ENCODE measurements at places on chromosomes 3 and 15. TPM values are rescaled to one million over a fixed set of nuclear protein-coding genes. Genes with fewer than 3 reads are reported as not detected.

DNA sequence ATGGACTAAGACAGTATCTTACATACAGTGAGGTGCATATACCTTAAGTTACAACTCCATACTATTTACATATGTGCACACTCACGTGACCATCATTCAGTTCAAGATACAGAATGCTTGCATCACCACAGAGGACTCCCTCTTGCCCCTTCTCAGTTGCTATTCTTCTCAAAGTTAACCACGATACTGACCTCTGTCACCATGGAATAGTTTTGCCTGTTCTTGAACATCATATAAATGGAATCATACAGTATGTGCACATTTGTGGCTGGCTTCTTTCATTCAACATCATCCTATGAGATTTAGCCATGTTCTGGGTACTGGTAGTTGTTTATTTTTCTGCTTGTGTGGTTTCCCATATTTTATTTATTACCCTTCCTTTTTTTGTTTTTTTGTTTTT lies 10.4 kb upstream of the ZSCAN2 start:
- DNase-seq = no peak

The CCPG1 gene
- total RNA-seq = 90.7 TPM

- DNase-seq = no peak
These were observed 30.8 kb downstream of the MUC20 start for GRCh38 chr3:195751560-195751959.

The NBEAL2 gene
- total RNA-seq = 4.0 TPM

DNA sequence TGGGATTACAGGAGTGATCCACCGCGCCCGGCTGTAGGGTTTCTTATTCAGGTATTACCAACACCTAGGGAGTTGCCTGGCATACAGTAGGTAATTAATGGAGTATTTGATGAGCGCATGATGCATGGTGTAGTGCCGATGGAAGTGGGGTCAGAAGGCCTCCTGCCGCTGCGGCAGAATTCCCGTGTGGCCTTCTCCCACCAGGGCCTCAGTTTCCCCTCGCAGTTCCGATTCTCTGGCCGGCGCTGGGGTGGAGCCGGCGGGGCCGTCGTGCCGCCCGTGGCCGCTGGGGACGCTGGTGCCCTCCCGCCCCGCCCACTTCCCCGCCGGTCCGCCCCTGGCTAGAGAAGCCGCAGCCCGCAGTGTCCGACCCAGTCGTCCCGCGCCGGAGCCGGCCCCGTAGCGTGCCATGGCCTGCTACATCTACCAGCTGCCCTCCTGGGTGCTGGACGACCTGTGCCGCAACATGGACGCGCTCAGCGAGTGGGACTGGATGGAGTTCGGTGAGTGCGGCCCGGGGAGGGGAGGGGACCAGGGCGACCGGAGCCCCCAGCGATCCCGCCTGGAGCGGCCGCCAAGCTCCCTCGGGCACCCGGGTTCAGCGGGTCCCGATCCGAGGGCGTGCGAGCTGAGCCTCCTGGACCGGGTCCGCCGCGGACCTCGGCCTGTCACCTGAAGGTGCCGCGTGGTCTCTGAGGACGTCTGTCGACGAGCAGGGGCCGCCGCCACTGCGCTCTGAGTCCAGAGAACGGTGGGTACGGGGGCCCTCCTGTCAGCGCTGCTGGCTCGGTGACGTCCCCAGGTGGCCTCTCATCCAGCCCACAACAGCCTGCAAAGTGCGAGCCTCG lies at the start of gene IRAK2:
Gene IRAK2 (plus strand): TSS at position 374 of the 848 bp plus-strand sequence. CDS start 36 bp downstream, at position 410.
- no peak for DNase-seq

The STRA6 gene
- 12.9 TPM for total RNA-seq

DNA sequence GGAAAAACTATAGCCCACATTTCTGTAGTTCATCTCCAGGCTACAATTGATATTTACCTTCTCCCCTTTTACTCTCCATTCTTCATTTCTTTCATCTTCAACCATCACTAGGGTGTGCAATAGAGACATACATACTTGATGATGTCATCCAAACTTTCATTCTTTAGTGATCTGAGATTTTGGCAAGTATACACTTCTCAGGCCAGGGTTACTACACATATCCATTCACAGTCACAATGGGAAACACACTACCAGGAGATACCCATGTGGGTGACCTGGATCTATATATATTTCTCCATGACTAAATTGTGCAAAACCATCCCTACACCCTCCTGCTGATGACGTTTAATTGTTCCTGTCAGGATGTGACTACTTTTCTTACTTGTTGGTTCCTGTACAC lies 769.5 kb upstream of the DPPA4 start:
- no peak for DNase-seq

The TRAT1 gene
- total RNA-seq = not detected

The MED12L gene
- 1.1 TPM for total RNA-seq

- peak; percentile 80 for DNase-seq
These were observed 8.9 kb upstream of the MAP3K13 start for GRCh38 chr3:185353823-185354614.

DNA sequence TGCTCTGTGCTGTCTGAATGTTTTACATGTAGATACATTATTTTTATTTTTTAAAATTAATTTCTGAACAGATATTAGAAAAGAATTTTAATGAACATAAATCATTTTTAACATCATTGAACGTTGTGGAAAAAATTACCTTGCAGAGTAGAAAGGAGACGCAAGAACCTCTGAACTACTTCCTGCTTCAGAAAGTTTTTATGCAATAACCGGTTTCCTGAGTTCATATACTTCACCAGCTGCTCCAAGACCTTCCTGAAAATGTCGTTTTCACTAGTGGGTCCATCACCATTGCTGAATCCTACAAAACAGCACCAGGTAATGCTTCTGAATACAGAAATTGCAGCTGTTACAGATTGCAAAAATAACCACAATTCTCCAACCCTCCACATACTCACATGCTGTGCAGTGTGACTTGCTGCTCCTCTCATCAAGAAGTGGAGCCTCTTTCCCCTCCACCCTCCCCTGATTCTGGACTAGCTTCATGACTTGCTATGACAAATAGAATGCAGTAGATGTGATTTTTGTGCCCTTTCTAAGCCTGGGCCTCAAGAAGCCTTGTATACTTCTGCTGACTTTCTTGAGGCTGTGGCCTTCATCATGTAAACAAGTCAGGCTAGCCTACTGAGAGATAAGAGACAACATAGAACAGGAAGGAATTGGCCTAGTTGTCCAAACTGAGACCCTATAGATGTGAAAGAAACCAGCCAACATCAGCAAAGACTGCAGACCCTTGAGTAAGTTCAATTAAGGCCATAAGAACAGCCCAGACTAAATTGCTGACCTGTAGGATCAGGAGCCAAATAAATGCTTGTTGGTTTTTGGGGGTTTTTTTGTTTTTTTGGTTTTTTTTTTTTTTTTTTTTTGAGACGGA lies 80.4 kb downstream of the TRANK1 start:
- no peak for DNase-seq

- DNase-seq = no peak
These were observed 155.5 kb downstream of the FNDC3B start for GRCh38 chr3:172194702-172195406.

DNA sequence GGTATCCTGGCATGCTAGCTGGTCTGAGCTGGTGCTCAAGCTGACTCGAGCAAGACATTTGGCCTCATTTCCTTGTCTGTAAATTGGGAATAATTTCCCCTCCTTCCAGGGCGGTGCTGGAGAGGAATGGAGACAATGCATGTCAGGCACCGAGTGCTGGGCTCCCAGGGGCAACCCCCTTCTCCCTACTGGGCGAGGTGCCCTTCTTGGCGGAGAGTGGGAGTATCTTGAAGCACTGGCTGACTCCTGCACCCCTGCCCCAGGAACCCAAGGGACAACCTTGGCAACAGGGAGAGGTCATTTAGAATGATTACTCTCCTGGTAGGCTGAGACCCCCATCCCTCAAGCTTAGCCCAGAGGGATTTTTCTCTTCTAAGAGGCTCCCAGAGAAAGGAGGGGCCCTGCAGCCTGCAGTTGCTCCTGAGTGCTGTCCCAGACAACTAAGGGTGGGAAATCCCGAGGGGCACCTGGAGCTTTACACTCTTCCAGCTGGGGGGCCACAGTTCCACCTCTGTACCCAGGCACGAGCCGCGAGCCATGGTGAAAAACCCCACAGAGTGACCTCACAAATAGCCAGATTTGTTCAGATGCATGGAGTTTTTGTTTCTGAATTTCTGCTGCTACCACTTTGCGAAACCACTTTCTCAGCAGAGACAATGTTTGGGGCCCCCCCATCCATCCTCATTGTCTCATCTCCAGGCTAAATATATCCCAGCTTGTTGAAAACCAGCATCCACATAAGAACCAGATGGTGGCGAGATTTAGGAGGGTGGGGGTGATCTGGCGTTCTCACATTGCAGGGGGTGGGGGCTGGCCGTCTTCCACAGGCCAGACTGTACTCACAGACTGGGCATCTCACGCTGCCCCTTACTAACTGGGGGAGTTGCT lies 44.8 kb downstream of the ABTB1 start:
- DNase-seq = no peak

DNA sequence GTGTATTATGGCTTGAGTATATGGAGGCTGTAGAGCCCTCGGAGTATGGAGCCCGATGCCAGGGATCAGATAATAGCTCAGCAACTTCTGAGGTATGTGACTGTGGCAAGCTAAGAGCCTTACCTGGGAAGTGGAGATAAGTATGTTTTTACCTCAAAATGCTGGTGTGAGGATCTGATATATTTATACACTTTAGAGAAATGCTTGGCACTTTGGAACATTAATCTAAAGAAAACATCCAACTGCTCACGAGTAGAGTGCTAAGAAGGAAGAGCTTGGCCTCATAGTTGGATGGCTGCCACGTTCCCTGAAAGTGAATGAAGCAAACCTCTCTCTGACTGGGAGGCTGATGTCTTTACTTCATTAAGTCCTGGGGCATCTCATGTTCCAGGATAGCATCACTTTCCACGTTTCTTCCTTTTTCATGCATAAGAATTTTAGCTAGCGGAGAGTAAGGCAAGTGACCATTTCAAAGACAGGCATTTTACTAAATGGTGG lies 58.9 kb upstream of the GOLGA8J start:
- DNase-seq = peak; percentile 25

DNA sequence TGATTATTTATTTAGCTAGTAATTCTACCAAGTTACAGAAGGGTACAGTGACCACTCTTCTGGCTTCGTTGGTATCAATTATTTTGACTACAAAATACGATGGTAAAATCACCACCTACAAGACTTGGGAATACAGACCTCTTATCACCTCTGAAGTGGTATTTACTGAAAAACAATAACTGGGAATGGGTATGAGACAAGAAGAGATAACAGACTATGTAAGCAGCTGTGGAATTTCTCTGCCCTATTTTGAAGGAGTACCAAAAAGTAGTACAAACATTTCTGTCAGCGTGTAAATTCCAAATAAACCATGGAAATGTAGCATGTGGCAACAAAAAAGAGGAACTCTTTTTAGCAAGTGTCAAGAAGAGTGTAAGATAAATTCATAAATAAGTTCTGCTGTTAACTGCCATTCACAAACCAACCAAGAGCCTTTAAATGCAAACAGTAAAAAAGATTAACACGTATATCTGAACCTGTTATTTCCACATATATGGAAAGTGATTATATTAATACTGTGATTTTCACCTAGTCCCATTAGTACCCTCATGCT lies 77.0 kb upstream of the SLC12A8 start:
- DNase-seq = no peak

- DNase-seq = no peak
These were observed 15.3 kb upstream of the GNB5 start for GRCh38 chr15:52206446-52206845.

GRCh38 chr15:70341566-70341965 lies 243.8 kb upstream of the TLE3 start:
- no peak for DNase-seq

DNA sequence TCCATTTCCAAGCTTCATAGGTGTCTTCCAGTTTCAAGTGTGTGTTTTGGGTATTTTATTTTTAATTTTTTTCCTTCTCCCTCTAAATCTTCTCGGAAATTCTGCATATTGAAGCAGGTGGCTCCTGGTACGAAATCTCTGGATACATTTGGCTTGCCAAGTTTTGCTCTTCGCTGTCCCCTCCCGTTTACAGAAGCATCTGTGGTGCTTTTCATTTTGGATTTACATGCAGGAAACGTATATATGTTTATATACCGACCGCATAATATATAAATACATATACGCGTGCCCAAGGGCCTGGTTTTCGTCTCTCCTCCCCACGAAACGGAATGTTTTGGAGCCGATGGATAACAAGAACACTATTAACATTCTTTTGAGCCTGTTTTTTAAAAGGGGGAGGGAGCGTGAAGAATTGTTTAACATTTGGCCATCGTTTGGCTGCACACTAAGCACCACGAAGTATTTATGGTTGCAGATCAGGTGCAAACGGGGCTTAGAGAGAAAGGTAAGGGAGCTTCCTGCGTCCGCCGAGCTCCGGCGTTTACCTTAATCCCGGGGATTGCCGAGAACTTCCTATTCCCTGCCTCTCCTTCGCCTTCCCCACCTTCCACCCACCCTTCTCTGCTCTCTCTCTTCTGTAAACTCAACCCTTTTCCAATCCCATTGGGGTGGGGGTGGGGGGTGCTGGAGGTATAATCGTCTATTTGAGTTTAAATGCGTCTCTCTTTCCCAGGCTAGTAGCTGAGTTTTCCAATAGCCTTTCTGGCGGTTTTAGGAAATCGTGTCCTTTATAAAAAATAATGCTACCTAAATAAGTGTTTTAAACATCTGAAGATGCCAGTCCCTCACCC lies 1.1 kb upstream of the NLGN1 start:
- peak; percentile 25 for DNase-seq

The CNTN4 gene
- total RNA-seq = 3.3 TPM

DNA sequence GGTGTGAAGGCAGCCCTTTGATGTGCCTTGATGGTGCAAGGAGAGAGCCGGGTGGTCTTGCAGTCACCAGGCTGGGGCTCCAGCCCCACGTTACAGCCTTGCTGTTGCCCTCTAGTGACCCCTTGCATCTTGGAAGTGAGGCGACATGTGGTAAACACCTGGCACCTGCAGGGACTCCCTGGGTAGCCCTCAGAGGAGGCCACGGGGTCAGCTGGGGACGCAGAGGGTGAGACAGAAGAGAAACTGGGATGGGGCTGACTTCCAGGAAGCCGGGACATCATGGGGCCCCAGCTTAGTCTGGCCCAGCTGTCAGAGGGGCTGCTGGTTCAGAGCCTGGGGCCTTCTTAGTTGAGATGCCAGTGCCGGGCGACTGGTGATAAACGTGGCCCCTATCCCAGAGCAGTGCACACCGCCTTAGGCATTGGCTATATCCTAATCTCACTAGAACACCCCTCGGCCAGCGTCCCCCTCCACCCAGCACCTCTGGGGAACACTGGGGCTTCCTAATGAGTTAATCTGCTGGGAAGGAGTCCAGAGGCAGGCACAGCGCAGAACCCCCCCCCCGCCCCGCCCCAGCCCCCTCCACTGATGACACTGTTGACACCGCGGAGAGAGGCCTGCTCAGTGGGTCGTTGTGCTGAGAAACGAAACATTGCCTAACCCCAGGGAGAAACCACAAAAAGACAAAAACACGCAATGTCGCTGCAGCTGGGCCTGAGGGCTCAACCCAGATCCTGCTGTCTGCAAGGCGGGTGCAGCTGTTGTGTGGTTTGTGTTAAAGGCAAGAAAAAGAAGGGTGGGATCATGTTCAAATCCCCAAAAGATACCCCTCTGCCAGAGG lies 60.5 kb upstream of the KLF13 start:
- peak; percentile 66 for DNase-seq
